Stimulated activated CD8-positive, alpha-beta memory T cell treated with anti-CD3 and anti-CD28 coated beads, Interleukin-2, amount 100 ng/mL, for 48 hours (primary cell): ENCODE measurements at places on chromosomes 3 and 15.
A peak's percentile ranks its signal among the peaks of the same experiment; 100 is the strongest.

- no peak for DNase-seq
These were observed 29.5 kb upstream of the FAM3D start for GRCh38 chr3:58696093-58696492.

GRCh38 chr3:148513096-148513543 lies 184.6 kb upstream of the AGTR1 start:
- DNase-seq: no peak

DNA sequence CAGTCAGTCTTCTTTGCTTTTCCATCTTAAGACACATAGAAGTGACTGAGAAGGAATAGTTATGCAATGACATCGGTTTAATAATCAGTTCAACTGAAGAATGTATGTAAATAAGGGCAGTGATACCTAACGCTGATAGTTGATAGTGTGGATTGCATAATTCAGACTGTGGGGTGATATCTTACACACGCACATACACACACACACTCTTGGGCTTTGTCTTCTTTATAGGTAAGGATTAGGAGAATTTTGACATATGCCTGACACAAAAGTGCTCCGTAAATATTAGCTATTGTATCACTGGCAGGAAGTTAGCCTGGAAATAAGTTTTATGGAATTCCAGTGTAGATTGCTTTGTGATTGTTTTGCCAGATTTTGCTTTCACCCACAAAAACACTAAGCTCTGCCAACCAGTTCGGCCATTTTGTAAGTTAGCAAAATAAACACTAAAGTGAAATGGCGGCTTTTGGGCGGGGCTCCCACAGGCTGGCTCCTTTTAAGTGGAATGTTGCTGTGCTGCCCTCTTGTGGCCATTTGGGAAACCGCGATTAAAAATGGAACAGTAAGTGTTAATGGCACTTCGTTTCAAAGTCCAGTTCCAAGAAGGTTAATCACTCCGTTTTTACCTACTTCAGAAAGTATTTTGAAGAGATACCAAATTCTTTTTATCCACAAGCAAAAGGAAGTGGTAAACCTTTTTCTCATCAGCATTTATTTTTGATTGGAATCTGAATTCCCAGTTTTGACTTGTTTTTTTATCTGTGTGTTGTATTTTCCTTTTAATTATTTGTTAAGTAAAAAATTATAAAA lies 17.7 kb downstream of the CHD2 start:
- peak; percentile 80 for DNase-seq

GRCh38 chr3:159928071-159928491 lies 60.6 kb upstream of the IL12A start:
- no peak for DNase-seq

- DNase-seq: no peak
These were observed 167.9 kb upstream of the CTNNB1 start for GRCh38 chr3:41031401-41031800.

DNA sequence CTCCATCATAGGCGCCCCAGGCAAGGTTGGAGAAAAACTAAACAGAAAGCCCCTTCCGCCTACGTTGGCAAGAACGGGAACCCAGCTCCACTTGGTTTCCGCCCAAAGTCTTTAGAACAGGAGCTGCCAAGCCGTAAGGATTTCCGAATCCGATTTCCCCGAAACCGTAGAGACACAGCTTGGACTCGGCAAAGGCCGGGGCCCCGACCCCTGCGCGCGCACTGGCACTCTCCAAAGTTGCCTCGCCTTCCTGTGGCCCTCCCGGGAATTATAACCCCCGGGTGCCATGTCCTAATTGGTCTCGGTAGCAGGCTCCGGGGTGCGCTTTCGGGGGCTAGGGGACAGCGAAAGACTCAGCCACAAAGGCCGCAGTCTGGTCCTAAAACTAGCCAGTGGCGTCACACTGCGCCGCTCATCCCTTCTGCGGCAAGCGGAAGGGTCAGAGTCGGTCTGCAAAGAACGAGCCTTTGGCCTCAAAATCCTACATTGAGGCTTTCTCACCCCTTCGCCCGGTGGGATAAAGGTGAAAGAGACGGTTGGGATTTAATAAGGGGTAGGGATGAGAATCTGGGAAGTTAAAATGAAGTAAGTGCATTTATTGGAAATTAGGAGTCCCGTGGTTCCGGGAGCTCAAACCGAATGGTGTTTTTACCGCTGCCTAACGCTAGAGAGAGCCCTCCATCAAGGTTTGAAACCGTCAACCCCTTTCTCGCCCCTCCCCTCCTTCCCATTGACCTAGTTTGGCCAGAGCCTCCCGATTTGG lies 6.8 kb downstream of the BCL6 start:
- no peak for DNase-seq

DNA sequence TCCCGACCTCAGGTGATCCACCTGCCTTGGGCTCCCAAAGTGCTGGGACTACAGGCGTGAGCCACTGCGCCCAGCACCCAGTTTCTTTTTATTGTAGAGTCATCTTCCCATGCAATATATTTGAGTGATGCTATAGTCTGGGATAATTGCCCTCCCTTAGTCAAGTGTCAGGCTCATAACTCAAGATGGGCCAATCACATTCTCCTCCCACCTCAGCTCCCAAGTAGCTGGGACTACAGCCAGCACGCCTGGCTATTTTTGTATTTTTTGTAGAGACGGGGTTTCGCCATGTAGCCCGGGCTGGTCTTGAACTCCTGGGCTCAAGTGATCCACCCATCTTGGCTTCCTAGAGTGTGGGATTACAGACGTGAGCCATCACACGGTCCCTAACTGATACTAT lies 15.2 kb upstream of the PTPN9 start:
- no peak for DNase-seq

- no peak for DNase-seq
These were observed 1355.9 kb downstream of the SI start for GRCh38 chr3:163722405-163722804.

- no peak for DNase-seq
These were observed 212.1 kb upstream of the P2RY1 start for GRCh38 chr3:152622811-152623167.

DNA sequence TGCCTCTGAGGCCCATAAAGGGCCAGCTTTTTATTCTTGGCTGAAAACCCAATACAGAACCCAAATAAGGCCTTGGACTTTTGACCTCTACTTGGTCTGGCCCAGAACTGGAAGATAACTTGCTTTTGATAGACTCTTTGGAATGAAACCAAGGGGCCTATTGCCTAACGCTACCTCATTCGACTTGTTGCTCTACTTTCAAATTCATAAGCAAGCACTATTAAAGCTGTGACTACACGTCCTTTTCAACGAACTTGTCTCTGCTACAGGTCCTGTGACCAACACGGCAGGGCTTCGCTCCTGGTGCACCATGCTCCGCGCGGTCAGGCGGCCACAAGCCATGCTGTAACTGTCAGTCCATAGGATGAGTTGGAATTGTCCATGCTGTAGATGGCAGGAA lies 385.4 kb downstream of the MFSD1 start:
- no peak for DNase-seq

DNA sequence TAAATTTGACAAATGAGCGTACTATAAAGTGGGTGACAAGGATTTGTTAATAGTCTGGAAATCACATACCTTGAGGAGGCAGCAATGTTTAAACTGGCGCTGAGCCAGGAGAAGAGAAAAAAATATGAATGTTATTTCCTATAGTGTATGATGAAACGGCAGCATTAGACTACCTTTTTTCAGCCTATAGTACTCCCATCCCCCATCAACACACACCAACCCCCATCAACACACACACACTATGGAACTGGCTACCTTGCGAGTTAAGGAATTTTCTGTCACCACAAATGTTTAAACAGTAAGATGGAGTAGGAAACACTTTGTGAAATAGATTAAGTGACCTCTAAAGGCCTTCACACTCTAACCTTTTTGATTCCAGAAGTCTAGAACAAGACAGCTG lies 46.8 kb upstream of the ZCWPW2 start:
- DNase-seq: no peak

GRCh38 chr15:98850961-98851572 lies 156.5 kb downstream of the PGPEP1L start:
- DNase-seq: peak; percentile 41

- no peak for DNase-seq
These were observed 1082.2 kb downstream of the NAALADL2 start for GRCh38 chr3:175941352-175941751.

DNA sequence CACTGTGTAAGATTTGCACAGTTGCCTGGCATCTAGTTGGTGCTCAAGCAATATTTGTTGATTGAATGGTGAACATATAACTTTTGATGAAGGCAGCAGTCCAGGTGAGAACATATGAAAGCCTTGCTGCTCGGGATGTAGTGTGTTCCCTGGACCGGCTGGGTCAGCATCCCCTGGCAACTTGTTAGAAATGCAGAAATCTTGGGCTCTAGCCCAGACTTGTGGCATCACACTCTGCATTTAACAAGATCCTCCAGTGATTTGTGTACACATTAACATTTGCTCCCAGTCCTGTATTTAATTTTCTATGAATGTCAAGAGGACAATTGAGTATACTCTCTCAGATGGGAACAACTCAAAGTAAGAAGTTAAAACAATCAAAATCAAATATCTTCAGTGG lies 69.0 kb upstream of the SAMMSON start:
- DNase-seq: no peak

GRCh38 chr15:80932513-80932815 lies 57.2 kb downstream of the MESD start:
- no peak for DNase-seq
